ENCODE measurements at places on chromosomes 1 and 21.
A peak's percentile ranks its signal among the peaks of the same experiment; 100 is the strongest.

DNA sequence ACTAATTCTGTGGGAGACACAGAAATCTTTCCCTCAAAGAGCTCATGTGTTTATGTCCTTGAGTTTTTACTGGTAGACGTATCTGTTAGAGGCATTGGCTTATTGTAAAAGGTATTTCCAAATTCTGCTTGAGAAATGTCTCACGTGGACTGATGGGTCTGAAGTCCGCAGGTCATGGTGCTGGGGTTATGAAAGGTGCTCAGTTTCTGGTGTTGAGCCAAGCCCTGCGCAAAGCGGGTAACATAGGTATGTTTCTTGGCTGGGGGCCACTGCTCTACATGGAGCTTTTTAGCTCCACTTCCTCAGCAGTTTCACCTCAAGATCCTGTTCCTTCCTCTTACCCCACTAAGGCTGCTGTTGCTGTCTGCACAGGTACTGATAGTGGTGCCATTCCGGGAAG, 10.8 kb downstream of the UTP25 start:
- no peak for DNase-seq

DNA sequence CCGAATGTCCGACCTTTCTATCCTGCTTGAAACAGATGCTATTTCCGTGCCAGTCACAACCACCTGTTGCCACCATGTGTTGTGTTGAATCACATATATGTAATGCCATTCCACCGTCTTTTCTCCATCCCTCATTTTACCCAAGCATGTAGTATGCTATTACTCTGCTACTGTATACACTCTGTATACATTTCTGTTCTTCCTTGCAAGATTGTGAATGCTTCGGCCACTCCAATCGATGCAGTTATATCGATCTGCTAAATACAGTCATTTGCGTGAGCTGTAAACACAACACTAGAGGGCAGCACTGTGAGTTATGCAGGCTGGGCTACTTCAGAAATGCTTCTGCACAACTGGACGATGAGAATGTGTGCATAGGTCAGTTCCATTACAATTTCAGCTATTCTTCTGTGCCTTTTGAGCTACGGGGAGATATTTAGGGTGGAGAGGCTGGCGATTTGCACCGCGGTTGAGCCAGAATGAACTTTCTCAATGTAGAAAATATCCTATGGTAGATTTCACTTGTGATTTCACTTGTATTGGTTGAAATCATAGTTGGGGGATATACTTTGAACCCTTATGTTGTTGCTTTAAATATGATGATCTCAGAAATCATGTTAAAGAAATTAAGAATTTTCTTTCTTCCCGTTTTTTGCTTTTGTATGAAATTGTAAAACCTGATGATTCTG, 289.8 kb downstream of the NTNG1 start:
- DNase-seq = peak; percentile 42

- DNase-seq = no peak
Measured at GRCh38 chr21:25062061-25062460, 545.2 kb downstream of the MRPL39 start.

DNA sequence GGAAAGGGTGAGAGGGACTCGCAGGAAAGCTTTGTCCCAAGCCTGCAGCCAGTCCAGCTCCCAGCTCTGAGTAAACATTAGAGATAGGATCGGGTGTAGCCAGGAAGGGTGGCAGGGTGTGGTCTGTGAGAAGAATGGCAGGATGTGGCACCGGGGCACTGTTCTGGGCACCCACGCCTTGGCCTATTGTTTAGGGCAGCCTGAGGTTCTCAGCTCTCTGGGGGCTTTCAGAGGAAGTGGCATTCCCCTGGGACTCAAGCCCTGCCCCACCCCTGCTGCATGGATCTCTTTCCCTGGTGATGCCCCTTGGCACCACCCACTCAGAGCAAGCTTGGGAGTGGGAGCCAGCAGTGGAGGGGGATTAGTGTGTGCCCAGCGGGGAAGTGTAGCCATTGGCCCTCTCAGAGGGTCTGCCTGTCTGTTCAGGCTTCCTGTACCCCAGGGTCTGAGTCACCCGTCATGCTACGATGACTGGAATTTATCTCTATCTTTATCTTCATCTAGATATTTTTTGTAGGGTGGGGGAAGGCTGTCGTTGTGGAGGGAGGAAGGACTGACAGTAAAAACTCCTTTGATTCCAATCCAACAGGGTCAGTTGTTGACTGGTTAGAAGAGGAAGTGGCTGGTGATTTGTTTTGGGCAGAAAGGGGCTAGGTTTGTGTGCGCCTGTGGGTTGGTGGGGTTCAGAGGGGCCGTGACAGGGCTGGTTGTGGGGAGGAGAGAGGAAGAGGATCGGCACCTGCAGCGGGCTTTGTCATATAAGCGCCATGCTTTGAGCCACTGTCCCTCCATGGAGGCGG, 31.6 kb downstream of the SOX13 start:
- DNase-seq = no peak

DNA sequence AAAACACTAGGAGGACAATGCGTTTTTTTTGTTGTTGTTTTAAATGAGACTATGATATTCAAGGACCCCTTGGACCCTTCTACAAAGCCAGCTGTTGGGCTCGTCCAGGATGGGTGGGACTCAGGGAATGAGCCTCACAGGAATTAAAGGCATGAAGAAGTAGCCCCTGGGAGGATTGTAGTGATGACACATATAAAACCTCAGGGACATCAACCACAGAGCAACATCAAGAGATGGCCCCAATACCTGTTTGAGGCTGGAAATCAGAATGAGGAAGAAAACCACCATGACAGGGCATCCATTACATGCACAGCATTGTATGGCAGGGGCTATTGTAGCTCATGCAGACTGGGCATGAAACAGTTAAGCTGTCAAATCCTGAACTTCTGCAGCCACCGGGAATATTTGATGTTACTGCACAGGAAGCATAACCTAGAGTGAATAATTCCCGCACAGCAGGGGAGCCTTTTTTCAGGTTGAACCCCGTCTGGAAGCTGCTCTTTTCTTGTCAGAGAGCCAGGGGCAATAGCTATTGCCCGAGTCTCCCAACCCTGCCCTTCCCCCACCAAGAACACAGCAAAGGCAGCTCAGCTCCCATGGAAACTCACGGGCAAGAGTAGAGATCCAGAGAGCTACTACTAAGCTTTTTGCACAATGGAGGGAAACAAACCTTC, 140.2 kb upstream of the FGGY start:
- DNase-seq = no peak

- no peak for DNase-seq
Measured at GRCh38 chr1:178634445-178634844, 90.6 kb upstream of the RALGPS2 start.

- peak; percentile 80 for DNase-seq
Measured at GRCh38 chr1:29235955-29236711, at the start of gene PTPRU. PTPRU (plus strand) TSS chr1:29236522; CDS start chr1:29236645, 123 bp downstream.

GRCh38 chr1:113860891-113861290, 10.6 kb downstream of the PTPN22 start:
- no peak for DNase-seq

- DNase-seq = no peak
Measured at GRCh38 chr1:114561333-114561732, 20.1 kb downstream of the BCAS2 start.

GRCh38 chr1:200336101-200336845, 73.6 kb downstream of the ZNF281 start:
- DNase-seq = no peak

DNA sequence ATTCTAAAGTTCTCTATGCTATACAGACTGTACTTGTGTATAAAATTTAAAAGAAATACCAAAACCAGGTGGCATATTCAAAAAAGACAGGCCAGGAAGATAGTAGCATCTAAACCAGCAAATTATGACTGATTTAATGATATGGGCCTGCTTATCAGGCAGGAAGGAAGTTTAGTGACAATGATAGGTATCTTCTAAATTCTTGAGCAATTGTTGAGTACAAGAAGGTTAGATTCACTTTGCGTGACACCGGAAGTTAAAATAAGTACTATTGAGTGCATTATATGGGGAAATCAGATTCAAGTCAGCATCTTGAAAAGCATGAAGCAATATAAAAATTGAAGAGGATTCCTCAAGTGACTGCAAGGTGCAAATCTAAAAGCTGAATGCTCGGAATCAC, 186.8 kb upstream of the RGS18 start:
- no peak for DNase-seq

- DNase-seq = no peak
Measured at GRCh38 chr1:108117945-108118902, 81.9 kb downstream of the SLC25A24 start.

DNA sequence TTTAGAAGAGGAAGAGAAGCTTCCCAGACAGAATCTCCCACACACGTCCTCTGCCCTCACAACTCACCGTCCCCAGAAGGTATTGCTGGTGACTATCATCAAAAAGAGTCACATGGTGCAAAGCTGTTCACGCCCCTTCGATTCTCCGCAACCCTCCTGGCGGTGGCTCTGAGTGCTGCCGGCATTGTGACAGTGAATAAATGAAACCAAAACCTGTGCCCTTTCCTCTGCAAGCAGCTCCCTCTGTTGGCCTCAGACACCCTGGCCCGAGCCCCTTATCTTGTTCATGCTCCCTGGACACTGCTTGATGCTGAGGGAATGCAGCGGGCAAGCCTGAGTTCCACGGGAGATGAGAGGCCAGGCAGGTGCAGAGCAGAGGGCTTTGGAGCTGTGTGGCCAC, 510.3 kb downstream of the NPHP4 start:
- no peak for DNase-seq

DNA sequence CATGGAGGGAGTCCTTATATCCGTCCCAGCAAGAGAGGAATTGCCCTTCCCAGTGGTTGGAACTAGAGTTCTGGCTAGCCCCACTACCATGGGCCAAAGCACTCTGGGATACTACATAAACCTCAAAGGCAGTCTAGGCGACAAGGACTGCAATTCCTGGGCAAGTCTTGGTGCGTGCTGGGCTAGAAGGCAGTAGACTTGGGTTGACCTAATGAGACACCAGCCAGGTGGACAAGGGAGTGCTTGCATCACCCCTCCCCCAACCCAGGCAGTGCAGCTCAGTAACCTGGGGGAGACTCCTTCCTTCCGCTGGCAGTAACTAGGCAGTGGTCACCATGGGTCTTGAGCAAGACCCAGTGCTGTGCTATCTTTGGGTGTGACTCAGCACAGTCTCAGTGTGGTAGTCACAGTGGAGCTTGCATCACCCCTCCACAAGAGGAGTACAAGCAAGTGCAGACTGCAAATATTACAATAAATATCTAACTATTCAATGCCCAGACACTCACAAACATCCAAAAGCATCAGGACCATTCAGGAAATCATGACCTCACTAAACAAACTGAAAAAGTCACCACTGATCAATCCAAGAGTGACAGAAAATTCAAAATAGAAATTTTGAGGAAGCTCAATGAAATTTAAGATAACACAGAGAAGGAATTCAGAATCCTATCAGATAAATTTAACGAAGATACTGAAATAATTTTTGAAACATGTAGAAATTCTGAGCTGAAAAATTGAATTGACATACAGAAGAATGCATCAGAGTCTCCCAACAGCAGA, 84.7 kb upstream of the LYPLAL1 start:
- no peak for DNase-seq

GRCh38 chr21:41851090-41851790, 27.9 kb downstream of the PRDM15 start:
- no peak for DNase-seq

DNA sequence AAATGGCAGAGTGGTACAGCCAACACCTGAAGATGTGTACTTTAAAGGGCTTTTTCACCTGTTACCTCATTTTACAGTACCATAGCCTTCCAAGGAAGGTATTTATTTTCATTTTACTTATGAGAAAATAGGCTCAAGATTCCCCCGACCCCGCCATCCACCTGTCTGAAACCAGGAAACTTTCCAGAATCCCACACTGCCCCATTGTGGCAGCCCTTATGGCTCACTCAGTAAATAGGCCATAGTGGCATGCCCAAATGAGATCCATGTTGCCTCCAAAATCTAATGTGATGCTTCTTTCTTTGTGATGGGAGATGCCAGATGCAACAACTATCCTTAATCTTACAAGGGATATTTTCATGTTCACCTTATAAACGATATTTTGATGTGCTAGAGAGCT, 97.8 kb downstream of the EBNA1BP2 start:
- no peak for DNase-seq

DNA sequence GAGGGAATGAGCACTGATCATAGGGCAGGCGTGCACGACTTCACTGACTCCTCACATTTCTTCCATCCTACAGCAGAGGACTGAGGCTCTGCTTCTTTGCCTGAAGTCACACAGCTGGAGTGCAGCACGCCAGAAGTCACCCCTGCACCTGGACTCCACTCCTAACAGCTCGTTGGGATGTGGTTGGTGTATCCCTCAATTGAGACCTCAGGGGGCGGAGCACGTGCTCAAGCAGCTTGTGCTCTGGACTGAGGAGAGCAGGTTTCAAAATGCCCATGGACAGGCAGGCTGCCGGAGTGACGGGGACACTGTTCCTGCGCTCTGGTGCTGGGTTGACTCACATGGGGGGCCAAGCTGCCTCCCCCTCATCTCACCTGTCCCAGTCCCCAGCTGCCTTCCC, 13.9 kb downstream of the CHIT1 start:
- DNase-seq = no peak

GRCh38 chr21:29186246-29186645, 55.8 kb downstream of the MAP3K7CL start:
- no peak for DNase-seq

DNA sequence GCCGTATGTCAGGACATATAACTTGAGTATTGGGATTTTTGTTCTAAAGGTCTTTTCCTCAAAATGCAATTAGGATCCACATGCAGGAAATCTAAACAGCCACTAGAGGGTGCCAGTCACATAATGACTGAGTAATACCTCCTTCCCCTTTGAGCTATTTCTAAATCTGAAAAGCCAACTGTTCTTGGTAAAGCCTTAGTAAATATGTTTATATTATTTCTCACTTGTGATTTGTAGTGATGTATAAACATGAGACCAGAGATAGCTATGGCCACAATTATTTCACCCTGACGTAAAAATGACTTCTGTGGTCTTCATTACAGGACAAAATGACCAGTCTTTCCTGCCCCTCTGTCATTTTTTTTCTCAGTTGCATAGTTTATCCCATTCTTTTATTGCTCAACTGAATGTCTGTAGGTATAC, 41.0 kb upstream of the DR1 start:
- peak; percentile 22 for DNase-seq

DNA sequence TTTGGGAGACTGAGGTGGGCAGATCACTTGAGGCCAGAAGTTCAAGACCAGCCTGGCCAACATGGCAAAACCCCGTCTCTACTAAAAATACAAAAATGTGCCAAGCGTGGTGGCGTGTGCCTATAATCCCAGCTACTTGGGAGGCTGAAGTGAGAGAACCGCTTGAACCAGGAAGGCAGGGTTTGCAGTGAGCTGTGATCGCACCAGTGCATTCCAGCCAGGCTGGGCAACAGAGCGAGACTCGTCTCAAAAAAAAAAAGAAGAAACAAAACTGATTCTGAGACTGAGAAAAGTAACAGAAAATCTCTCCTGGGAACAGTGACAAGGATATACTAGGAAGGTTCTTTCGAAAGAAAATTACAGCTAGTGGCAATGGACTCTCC, 20.9 kb downstream of the USP48 start:
- peak; percentile 19 for DNase-seq

DNA sequence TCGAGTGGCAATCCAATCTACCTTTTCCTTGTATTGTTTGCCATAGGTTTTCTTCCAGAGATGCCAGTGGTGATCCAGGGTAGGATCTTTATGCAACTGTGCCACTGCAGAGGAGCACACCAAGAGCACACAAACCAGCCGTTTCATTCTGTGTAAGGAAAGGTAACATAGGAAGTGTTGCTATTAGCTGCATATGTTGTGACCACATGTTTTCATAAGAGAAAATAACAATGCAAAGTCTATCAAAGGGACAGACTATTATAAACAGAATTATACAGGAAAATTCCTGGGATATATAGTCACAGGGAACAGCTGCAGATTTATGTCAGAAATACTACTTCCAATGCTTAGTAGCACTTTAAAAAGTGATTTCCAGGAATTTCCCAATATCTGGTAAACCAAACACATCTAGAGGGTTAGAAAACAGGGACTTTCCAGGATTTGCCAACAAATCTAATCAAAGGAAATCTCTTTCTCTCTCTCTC, 919 bp downstream of the CTSS start:
- no peak for DNase-seq

All from naive B cell (primary cell).